ENCODE measurements at places on chromosomes 1 and 21.

DNA sequence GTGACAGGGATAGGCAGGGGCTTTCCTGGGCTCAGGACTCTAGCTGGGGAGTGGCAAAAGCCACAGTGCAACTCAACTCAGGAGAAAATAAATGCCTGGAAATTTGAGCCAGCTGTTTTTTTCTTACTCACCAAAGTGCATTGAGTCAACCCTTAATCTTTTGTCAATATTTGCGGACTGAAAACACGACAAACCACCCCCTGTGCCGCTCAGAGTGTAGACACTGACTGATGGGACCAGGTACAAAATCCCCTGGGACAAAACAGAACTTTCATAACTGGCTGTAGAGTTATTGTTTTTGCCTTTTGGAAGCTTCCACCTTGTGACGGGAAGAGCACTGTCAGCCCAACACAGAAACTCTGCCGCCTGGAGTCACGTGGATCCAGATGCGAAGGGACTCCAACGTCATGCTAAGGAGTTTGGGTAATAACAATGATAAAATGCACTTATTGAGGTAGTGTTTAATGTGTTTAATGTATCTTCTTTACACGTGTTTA, 164.6 kb downstream of the PLPP3 start:
- DNase-seq: no peak

GRCh38 chr1:55214934-55215193, 300 bp downstream of the USP24 start:
- no peak for DNase-seq

GRCh38 chr1:119453021-119453420, 38.1 kb downstream of the HSD3B2 start:
- no peak for DNase-seq

DNA sequence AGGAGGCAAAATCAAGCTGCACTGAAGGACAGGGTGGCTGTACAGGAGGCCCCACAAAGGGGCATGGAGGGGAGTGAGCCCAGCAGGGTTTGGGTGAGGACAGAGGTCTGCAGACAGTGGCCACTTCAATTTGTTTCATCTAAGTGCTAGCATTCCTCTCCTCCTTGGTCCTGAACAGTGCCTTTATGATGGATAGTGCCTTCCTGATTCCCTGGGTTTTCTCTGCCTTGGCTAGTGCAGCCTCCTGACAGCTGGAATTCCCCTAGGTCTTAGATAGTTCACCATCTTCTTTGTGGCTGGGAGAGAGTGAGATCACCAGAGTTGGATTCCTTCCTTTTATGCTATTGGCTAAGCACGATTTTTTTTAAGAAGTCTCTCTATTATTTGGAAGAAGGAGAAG, 3.8 kb upstream of the HPCAL4 start:
- no peak for DNase-seq

- DNase-seq: no peak
Measured at GRCh38 chr1:64967381-64967780, 1.0 kb upstream of the JAK1 start.

DNA sequence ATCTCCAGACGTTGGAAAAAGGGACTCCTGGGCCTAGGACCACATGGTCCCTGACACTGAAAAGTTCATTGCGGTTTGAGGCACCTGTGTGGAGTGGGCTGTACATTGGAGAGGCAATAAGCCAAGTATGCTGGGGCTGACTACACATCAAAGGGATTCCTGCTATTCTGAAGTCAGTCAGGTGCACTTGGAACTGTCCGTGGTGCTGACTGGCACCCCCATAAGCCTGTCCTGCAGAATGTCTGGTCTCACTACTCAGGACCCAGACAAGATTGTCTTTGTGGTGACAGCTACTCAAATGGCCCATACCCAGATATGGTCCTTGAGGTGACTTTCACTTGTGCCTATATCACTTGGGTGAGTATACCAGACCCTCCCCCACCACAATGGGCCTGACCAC, 150.6 kb downstream of the RWDD3 start:
- no peak for DNase-seq

- DNase-seq: no peak
Measured at GRCh38 chr1:206823727-206824126, 41.7 kb upstream of the IL20 start.

DNA sequence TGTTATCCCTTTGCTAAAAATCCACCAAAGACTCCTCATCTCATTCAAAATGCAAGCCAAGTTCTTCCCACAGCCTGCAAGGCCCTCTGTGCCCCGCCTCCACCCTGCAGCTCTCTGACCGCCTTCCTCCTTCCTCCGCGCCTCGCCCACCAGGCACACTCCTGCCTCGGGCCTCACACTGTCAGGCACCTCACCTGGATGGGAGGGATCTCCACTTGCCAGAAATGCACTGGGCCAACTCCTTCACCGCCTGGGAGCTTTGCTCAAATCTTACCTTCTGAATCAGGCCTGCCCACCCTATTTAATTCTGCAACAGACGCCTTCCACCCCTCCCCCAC, 26.2 kb downstream of the PGBD5 start:
- DNase-seq: no peak

All from CD4-positive, alpha-beta T cell treated with Interleukin-15 for 4 hours (primary cell).